ENCODE measurements at places on chromosomes 12 and 14.

GRCh38 chr12:78787576-78787975, 77.0 kb upstream of the SYT1 start:
- DNase-seq, result no peak

DNA sequence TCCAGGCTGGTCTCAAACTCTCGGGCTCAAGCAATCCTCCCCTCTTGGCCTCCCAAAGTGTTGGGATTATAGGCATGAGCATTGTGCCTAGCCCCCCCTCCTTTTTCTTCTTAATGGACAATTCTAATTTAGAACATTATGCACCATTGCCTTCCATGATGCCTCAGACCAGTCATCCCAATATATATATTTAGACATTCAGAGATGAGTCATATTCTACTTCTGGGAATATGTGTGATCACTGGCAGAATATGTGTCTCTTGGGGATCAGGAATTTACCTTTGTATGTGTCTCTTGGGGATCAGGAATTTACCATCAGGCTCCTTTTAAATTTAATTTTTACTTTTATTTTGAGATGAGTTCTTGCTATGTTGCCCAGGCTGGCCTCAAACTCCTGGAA, 7.5 kb upstream of the CCDC177 start:
- no peak for DNase-seq

- DNase-seq, result no peak
These were observed 39.5 kb downstream of the PAPLN start for GRCh38 chr14:73276836-73277235.

DNA sequence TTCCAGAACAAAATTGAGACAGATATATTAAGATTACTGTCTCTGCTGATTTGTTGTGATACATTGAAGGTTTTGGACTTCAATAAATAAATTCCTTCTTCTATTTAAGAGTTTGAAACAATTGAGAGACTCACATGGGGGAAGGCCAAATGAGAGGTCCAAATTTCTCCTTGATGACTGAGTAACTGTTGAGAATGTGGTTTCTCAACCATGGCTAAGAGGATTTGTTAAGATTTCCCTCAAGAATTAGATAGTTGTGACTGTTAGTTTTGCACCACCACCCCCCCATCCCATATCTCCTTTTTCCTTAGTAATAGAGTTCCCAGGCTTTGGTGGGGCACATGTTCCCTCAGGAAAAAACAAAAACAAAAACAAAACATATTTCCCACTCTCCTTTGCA, 47.7 kb upstream of the IGF1 start:
- DNase-seq, result no peak

DNA sequence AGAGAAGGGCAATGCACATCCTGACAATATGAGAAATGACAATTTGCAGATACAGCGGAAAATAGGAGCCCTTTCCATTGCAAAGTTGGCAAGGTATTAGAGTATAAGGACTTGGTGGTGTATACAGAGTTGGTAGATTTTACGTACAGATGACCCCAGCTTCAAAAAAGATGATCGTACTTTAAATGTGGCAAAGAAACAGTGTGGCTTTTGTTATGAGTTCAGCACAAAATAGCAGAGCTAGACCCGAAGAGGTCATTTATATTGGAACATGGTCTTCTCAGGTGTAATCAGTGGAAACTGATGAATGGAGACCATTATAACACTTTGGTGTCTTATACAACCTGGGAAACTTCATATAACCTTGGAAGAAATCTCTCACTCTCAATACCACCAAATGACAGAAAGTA, 2.3 kb downstream of the CLEC2B start:
- no peak for DNase-seq

DNA sequence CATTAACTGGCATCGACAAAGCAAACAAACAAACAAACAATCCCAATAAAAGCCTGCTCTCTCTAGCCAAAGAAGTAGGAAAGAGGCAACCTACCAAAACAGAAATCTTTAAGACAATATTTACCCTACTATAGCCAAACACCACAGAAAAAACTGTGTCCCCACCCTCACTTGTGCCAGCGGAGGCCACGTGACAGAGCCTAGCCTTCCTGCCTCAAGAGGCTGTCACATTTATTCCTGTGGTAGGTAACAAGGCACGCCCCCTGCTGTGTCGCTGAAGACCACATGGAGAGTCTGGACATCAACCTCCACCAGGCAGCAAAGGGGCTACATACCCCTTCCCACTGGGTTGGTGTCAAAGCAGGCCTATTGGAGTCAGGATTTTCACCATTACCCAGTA, 148.1 kb downstream of the LMNTD1 start:
- DNase-seq, result no peak

DNA sequence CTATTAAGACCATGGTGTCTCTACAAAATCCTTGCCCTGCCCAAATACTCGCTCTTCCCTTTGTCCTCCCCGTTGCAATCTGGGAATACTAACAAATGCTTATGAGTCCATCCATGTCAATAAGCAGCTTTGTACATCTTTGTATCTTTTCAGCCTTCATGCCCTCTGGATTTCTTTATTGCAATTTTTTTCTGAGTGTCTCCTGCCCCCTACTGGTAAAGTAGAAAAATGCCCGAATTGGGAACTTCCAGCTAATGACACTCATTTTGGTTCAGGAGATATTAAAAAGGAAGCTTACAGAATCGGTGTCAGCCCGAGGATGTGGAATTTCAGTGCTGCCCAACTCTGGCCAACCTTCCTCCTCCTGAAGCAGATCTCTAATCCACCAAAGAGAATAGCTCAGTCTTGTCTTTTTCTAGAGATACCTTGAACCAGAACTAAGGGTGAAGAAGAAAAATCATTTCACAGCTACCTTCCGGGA, 46.0 kb downstream of the SH2B3 start:
- peak; percentile 10 for DNase-seq

DNA sequence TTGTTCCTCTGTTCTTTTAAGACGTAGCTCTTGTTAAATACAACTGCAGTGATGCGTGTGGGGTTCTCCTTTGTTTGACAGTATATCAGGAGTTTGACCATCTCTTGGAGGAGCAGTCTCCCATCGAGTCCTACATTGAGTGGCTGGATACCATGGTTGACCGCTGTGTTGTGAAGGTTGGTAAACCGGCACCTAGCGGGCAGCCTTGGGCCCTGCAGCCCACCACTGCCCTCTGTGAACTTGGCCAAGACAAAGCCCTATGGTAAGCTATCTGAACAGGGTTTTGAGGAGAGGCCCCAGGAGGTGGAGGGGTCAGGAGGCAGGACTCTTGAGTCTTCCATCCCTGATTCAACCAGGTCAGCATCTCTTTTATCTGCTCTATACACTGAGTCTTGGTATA, 54.6 kb upstream of the RIC8B start:
- DNase-seq, result no peak

DNA sequence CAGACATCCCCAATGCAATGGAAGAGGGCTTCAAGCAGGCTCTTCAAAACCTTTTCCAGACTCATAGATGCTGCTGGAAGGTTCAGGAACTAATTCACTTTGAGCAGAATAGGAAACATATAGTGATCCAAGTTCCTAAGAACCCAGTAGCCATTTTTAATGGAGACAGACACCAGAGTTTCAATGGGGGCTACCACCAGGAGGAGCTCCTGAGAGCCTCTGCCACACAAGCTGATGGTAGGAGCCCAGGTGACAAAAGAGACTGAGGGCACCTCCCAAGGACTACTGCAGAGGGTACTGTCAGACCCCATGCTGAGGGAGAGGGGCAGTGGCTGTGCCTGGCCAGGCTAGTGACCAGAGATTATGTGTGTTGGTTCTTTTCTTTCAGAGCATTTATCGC, 45.9 kb downstream of the IFNG start:
- DNase-seq, result no peak

DNA sequence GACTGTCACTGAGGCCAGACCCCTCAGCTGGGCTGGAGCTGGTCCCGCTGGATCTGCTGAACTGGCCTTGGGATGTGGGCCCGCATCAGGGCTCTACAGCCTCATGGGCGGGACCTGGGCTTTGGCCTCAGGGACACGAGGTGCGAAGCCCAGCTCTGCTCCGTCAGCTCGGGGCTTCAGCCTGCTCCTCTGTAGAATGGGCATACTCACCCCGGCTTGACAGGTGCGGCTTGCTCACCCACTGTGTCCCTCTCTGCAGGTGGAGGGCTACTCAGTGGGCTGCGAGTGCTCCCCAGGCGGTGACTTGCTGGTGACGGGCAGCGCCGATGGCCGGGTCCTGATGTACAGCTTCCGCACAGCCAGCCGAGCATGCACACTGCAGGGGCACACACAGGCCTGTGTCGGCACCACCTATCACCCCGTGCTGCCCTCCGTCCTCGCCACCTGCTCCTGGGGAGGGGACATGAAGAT, 57.6 kb downstream of the BEGAIN start:
- peak; percentile 11 for DNase-seq

GRCh38 chr14:72948481-72949138, 22.3 kb downstream of the DCAF4 start:
- DNase-seq, result peak; percentile 91

DNA sequence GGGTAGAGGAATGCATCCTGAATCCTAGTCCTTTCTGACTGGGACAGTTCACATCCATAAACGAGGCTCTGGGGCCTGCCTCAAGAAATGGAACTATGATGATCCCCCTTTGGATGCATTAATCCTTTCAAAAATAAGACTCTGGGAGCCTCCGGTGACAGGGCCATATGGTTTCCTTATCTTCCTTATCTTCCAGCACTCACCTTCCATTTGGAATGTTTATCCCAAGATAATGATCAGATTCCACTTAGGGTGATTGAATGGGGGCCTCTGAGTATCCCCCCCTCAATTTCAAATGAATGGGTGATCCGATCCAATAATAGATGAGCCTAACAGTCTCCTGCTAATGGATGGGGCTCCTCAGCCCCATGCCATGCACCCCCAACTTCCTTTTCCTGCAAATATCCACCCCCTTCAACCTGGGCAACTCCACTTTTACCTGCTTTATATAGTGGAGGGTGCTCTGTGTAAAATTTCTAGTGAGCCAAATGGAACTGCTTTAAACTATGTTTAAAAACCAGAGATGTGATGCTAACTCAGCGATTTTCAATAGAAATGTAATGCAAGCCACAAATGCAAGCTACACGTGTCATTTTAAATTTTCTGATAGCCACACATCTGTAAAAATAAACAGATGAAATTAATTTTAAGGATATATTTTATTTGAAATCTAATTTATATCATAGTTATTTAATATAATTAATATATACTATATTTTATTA, 157.8 kb downstream of the ZFP36L1 start:
- DNase-seq, result no peak

DNA sequence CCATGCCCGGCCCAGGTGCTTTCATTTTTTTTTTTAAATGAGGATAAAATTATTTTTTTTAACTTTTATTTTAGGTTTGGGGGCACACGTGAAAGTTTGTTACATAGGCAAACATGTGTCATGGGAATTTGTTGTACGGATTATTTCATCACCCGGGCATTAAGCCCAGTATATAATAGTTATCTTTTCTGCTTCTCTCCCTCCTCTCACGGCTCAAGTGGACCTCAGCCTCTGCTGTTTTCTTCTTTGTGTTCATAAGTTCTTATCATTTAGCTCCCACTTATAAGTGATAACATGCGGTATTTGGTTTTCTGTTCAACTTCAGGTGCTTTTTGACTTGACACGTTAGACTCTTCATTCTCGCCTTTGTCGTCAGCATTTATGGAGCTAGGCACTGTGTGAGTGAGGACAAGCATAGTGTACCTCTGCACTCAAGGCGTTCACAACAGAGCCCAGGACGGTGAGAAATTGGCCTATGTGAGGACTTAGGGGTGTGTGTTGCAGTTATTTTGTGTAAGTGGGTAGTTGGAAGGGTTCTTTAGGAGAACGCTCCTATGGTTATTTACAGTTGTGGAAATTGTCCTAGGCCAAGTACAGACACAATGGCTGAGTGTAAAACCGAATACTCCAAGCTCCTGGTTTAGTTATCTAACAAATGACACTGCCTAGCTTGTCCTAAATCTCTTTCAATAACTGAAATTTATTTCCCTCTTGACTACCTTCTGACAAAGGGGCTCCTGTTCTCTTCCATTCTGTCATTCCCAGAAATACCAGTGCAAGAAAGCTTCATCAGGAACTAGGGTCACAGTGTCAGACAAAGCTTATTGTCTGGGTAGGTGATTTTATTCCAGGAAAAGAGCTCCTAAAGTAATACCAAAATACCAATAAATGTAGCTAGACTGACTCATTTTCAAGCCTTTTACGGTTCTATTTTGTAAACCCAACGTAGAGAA, 200.5 kb upstream of the PRICKLE1 start:
- DNase-seq, result no peak

DNA sequence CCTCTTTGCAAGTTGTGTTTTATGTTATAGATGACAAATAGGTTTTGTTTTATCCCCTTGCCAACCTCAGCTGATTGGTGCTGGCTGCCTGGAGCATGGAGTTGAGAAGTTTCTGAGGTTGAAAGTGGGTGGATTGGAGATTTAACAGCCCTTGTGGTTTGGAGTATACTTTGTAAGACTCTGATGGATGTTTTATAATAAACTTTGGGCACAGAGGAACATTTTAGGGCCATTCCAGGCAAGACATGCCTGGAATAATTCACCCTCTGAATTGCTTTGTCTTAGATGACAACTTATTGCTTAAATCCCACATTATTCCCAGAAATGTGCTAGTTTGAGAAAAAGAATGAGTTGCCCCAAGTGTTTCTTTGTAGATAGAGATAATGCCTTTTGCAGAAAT, 158.9 kb downstream of the SLC5A8 start:
- no peak for DNase-seq

Data from testis (tissue), 5 donors.